ENCODE measurements at places on chromosomes 3 and 15.

DNA sequence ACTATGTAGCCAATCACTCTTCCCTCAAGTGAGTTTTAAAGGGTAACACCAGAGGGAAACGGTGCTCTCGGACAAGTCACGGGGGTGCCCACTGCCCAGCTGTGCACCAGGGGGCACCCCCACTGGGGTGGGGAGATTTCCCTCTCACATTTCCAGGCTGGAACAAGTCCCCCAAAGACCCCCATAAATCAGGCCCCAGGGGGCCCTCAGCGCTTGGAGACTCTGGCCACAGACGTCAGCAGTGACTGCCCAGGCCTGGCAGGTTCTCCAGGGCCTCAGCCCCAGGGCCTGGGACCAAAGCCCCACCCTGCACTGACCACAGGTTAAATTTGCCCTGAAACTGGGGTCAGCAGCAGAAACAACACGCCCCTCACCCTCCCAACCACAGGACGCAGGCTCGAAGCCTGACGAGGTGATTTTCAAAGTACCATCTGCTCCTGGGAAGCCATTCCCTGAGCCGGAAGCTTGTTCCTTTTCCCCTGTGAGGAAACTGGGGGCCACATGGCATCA lies 17.0 kb downstream of the XXYLT1 start:
- no peak for DNase-seq

- DNase-seq: no peak
These were observed 19.5 kb downstream of the ANAPC13 start for GRCh38 chr3:134466331-134466730.

DNA sequence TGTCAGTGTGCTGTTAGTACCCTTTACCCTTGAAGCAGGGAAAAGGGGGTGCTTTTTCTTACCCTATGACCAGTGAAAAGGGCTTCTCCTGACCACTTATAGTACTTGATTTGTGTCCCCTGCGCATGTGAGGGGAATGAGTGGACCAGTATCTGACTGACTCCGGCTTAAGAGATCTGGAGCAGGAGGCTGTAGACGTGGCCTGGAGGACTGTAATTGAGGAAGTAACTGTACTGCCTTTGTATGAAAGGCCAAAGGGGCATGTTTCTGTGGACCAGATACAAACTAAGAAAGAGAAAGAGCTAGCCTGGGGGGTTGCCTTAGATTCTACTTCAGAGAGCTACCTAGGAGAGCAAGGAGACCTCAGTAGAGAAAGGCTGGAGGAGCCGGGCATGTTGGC lies 89.9 kb upstream of the TBL1XR1 start:
- no peak for DNase-seq

DNA sequence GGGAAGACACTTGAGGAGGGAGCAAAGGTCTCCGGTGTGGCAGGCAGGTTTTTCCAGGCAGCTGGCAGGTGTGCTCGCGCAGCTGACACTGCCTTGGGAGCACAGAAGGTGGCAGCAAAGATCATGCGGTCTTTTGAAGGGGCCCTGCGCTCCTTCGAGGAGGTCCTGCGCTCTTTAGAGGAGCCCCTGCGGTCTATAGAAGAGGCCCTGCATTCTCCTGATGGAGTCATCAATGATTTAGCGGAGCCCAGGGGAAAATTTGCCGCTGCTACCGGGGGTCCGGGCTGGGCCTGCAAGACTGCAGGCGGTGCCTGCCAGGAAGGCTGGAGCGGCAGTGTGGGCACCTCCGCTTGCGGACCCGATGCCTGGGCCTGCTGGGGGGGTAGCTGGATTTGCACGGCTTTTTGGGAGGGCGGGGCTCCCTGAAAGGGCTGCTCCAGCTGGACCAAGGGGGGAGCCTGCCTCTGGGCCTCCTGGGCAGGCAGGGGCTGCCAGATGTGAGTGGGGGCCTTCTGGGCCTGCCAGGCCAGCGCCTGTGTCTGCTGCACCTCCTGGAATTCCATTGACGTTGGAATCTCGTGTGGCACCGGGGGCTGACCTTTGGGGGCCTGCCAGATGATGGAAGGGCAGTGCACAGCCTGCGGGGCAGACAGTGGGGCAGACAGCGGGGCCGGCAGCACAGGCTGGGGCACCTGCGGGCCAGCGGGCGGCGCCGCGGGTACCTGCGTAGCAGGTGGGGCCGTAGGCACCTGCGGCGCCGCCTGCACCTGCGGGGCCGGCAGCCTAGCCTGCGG lies 2.1 kb downstream of the MAGEL2 start:
- no peak for DNase-seq

DNA sequence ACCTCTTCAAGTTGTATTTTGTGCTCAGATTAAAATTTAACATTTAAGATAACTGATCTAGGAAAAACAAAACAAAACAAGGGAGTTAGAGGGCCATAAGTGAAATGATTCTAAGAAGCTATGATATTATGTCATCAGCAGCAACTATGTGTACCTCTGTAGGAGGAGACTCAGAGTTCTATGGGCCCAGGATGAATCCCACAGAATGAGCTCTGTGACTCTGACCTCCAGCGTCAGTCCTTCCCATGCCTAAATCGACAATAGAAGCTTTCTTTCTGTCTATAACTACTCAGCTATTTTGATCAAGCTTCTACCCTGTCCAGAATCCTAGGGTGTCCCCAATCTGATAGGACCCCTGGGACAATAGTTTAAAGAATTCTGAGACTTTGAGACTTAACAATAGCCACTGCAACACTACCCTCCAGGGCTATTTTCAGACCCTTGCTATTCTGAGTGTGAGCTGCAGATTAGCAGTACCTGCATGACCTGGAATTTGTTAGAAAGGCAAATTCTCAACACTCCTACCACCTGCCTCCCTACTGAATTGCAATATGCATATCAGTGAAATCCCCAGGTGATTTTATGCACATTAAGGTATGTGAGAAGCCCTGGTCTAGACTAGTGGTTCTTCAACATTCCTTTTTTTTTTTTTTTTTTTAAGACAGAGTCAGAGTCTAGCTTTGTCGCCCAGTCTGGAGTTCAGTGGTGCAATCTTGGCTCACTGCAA lies 66.7 kb downstream of the ARHGAP31 start:
- no peak for DNase-seq

DNA sequence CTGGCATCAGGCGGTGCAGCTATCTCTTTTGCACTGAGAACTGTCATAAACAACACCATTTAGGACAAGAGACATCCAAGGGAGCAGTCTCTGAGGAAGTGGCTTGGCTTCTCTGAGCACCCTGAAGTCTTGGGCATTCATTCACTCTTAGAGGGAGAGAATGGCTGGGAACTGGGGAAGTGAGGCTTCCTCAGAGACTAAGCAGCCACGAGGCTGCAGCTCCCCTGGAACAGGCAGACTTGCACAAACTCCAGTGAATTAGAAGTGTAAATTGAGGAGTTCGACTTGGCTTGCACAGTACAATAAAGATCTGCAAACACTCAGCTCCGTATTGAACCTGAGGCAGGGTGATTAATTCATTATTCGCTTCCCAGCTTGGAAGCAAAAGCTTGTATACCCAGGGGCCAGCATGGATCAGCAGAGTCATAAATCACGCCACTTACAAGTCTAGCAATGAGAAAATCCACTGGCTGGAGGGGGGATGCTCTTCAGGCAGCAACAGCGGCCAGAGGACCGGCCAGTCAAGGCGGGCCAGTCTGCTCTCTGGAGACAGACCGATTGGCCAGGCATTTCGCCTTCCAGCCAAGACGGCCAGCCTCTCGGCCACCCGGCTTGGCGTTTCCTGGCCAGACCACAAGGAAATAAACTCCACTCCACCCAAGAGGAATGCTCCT lies 118.8 kb upstream of the ADPGK start:
- no peak for DNase-seq

DNA sequence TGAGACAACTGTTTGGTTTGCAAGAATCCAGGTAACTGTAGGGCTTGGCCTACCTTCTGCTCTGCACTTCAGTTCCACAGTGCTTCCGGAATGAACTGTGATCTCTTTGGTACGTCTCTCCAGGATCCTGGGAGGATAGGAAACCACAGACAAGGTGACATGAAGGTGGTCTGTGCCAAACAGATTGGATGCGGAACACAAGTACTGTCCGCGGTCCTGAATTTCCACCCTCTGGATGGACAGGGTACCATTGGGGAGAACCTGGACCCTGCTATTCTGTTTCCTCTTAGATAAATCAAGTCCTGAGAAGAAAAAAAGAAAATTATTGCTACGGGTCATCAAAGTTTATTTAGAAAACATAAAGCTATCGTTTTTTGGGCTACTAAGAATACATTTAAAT lies 17.3 kb downstream of the IGSF10 start:
- DNase-seq: no peak

GRCh38 chr3:113157408-113158030 lies 53.8 kb upstream of the BOC start:
- DNase-seq: no peak

DNA sequence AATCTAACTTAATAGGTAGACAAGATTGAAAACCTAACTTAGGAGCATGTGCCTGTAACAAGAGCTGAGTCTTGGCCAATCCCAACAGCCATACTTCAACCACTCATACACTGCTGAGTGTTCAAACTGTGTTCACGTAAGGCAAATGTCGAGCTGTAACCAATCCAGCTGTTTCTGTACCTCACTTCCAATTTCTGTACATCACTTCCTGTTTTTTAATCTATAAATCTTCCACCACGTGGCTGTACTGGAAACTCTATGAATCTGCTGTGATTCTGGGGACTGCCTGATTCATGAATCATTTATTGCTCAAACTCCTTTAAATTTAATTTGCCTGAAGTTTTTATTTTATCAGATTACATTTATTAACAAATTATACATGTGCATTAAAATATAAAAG lies 44.6 kb upstream of the NEDD4 start:
- no peak for DNase-seq
